Choroid plexus epithelial cell (primary cell): ENCODE measurements at places on chromosomes 5 and 9.
A peak's percentile ranks its signal among the peaks of the same experiment; 100 is the strongest.

GRCh38 chr9:137461663-137462395 is 2.7 kb upstream of the NSMF start:
- peak; percentile 71 for DNase-seq

- peak; percentile 23 for DNase-seq
These were observed 10.4 kb upstream of the ZBTB43 start for GRCh38 chr9:126794441-126794840.

GRCh38 chr5:123365156-123365555 is 58.0 kb downstream of the CEP120 start:
- DNase-seq = peak; percentile 39

- DNase-seq = no peak
These were observed 845.6 kb upstream of the CDH6 start for GRCh38 chr5:30347858-30348257.

DNA sequence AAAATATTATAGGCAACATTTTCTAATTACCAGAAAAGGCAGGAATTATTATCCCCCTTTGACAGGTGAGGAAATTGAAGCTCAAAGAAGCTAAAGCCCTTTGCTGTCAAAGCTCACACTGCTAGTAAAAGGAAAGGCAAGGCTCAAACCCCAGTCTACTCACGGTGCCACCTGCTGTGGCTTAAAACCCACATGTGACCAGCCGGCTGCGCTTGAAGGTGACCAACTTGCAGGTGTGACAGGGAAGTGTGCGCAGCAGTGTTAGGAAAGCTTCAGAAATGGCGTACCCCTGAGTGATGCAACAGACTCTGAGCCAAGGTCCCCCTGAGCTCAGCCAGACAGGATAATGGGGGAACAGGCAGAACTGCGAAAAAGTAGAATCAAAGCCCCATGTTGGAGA is 45.2 kb downstream of the PAX5 start:
- DNase-seq = no peak

GRCh38 chr9:21761309-21761901 is 41.0 kb upstream of the MTAP start:
- DNase-seq = no peak

GRCh38 chr9:89107406-89107805 is 71.2 kb downstream of the SHC3 start:
- DNase-seq = no peak

DNA sequence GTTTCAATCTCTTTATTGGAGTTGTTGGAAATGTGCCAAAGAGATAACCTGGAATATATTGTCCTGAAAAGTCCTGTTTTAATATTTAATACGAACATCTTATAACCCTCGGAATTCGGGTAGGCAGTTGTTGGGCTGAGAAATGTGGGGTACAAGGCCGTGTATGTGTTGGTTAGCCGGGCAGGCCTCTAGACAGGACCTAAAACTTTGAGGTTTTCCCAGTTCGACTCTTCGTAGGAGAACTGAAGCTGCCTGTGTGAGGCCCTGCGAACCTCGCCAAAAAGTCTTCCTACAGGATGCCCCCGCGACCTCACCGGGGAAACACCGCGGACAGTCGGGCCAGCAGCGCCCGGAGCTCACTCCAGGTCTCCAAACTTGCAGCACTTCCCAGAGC is 583 bp upstream of the TJP2 start:
- no peak for DNase-seq

DNA sequence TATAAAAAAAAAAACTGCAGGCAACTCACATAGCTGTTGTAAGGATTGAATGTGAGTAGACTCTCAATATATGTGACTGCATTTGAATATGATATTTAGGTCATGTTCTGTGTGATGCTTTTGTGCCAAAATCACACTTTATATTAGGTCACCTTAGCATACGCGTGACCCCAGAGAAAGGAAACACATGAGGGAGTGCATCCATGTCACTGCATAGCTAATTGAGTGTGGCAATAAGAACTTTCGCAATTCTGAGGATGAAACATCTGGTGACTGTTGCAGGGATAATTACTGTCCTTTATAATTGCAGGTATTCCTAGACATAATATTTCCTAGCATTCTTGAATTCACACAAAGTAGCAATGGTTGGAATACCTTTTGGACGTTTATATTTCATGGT is 459.5 kb upstream of the KLF4 start:
- no peak for DNase-seq

DNA sequence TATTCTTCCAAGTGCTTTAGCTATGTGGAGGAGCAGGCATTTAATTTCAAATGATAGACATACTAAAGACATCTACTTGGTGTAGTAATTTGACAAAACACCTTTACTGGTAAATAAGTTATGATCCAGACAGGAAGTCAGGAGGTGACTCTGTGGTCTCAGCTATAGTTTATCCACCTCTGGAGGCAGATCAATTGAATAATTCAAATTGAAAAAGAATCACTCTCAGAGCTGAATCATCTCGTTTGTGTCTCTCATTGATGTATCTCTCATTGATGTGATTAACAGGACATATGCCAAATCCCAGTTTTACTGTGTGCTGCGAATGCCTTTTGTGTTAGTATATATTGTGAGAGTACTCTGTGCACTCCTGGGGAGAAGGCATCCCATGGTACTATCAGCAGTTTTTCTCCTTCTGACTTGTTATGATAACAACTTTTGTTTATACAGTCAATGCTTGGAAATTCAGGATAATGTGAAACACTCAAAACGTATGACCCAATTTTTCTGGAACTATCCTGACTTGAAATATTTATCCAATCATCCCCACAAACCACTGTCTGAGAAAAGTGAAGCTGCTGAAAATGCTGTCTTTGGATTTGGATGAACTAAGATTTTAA is 48.5 kb upstream of the DAB2 start:
- peak; percentile 80 for DNase-seq

GRCh38 chr5:109779036-109779735 is 89.5 kb downstream of the MAN2A1 start:
- peak; percentile 46 for DNase-seq

DNA sequence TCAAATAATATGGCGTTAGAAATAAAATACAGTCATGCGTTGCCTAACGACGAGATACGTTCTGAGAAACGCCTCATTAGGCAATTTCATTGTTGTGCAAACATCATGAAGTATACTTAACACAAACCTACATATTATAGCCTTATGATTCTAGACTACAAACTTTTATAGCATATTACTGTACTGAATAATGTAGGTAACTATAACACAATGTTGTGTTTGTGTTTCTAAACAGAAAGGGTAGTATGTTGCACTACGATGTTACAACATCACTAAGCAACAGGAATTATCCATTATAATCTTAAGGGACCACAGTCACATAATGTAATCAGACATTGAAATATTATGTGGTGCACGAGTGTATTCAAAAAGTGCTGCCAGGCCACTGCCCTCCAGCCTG is 3.0 kb upstream of the SMC2 start:
- DNase-seq = no peak

DNA sequence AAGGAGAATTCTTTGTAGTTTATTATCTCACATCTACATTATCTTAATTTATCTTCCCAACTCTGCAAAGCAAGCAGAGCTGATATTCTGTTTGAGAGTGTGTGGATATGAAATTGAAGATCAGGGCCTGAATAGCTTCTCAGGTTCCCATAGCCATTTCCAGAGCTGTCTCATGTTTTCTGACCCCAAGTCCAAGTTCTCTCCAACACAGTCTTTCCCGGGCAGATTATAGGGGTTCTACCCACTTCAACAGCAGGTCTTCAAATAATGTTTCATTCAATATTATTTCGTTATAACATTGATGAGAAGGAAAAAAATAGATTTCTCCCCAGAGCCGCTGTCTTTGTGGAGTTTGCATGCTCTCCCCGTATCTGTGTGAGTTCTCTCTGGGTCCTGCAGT is 234.9 kb downstream of the ENC1 start:
- no peak for DNase-seq

DNA sequence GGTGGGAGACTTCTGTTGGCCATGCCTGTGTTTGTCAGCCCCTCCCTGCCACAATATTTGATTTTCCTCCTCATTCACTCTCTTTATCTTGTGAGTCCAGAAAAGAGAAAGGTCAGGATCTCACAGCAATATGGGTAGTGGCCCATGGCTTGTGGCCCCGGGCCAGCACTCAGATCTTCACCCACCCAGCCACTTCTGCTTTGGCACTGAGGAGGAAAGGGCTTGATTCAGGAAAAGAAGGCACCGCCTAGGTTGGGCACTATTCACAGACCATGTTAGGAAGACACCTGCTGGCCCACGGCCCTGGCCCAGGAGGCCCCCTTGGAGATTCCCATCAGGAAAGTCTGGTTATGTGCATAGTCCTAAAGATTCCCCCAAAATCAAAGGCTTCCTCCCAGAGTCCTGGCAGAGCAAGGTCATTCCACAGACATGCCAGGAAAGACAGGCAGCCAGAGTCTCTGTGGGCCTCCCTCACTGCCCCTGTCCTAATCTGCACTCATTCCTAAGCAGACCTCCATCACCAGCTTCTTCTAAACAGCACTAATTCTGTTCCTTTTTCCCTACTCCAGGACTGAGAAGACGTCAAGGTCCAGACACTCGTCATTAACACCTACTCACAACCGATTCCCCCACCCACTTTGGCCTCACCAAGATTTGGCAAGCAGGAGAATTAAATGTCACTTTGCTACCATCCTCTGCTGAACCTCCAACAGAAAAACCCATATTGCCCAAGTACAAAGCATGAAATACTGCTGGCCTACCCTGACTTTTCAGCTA is 179.3 kb downstream of the DEPDC1B start:
- no peak for DNase-seq

- DNase-seq = no peak
These were observed 35.2 kb downstream of the MRPS27 start for GRCh38 chr5:72284559-72285423.
